ENCODE measurements at places on chromosomes 4 and X. TPM values are rescaled to one million over a fixed set of nuclear protein-coding genes. Genes with fewer than 3 reads are reported as not detected.

- DNase-seq, result no peak
Measured at GRCh38 chr4:158850371-158850770, 81.5 kb downstream of the FNIP2 start.

GRCh38 chrX:35025820-35026219 is 83.2 kb downstream of the FAM47B start:
- no peak for DNase-seq

- DNase-seq, result no peak
Measured at GRCh38 chr4:152817331-152817730, 37.6 kb downstream of the ARFIP1 start.

HTN1 gene
- total RNA-seq, result not detected

GRCh38 chr4:145734031-145734430 is 54.1 kb downstream of the C4orf51 start:
- no peak for DNase-seq

CDX4 gene
- not detected for total RNA-seq

- no peak for DNase-seq
Measured at GRCh38 chr4:145825255-145825654, 113.4 kb downstream of the ZNF827 start.

GRCh38 chr4:2141022-2141761 is 82.1 kb downstream of the NAT8L start:
- no peak for DNase-seq

- no peak for DNase-seq
Measured at GRCh38 chr4:42543126-42543525, 113.8 kb downstream of the ATP8A1 start.

DNA sequence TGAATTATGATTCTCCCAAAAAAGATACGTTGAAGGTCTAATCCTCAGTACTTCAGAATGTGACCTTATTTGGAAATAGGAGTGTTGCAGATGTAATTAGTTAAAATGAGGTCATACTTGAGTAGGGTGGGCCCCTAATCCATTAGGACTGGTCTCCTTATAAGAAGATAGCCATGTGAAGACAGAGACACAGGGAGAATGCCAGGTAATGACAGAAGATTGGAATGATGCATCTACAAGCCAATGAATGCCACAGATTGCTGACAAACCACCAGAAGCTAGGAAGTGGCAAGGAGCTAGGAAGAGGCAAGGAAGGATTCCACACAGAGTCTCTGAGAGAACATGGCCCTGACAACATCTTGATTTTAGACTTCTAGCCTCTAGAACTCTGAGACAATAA is 7.4 kb upstream of the RPS6KA3 start:
- DNase-seq, result no peak

DNA sequence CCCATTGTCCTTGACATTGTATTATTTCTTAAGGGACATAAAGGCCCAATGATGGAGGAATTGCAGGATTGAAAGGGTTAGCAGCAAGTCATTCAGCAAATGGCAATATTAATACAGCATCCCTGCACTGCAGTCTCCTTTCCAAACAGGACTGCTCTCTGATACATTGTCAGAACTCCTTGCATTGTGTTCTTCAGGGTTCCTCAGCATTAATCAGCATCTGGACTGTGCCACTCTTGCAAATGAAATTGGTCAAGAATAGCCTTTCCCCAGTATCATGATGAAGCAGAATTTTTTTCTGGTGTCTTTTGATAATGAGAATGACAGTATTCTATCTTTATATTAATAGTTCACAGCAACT is 272.6 kb upstream of the HAND2 start:
- no peak for DNase-seq

DNA sequence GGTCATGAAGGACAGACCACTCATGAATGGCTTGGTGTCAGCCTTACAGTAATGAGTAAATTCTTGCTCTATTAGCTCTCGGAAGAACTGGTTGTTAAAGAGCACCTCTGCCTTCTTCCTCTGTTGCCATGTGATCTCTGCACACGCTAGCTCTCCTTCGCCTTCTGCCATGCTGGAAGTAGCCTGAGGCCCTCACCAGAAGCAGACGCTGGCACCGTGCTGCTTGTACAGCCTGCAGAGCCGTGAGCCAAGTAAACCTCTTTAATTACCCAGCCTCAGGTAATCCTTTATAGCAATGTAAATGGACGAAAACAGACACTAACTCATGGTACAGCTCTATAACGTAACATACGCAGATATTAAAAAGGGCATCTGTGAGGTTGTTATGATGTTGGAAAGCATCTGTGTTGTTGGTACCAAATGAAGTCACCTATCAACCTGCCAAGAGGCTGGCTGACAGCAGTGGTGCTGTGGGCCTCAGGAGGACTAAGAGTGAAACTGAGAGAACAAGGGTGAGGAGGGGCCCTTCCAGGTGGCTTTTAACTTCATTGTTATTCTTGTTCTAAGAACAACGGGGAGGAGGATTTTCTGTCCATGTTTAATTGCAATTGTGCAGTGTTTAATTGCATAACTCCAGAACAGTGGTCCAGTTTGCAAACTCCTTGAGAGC is 69.2 kb downstream of the CRMP1 start:
- no peak for DNase-seq

DNA sequence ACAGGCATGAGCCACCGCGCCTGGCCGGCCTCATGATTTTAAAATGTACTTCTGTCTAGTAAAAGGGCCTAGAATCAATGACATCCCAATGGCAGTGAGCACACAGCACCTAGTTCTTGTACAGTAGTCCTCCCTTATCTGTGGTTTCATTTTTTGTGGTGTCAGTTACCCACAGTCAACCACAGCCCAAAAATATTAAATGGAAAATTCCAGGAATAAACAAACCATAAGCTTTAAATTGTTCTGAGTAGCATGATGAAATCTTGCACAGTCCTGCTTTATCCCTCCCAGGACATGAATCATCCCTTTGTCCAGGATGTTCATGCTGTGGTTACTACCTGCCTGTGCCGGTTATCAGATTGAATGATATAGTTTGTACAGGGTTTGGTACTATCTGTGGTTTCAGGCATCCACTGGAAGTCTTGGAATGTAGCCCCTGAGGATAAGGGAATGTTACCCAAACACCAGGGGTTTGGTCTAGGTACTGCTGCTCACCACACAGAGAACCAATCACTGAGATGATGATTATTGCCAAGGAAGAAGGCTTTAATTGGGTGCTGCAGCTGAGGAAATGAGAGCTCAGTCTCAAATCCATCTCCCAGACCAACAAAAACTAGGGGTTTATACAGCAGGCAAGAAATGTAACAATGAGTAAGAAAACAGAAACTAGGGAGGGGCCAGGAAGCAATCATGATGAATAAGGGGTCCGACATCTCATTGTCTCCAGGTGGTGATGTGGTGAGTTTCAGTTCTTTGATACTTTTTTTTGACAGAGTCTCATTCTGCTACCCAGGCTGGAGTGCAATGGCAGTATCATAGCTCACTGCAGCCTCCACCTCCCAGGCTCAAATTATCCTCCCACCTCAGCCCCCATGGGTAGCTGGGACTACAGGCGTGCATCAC is 16.2 kb upstream of the FHL1 start:
- DNase-seq, result no peak

GNRHR gene
- not detected for total RNA-seq

LINC00632 gene
- total RNA-seq, result 45.9 TPM

DNA sequence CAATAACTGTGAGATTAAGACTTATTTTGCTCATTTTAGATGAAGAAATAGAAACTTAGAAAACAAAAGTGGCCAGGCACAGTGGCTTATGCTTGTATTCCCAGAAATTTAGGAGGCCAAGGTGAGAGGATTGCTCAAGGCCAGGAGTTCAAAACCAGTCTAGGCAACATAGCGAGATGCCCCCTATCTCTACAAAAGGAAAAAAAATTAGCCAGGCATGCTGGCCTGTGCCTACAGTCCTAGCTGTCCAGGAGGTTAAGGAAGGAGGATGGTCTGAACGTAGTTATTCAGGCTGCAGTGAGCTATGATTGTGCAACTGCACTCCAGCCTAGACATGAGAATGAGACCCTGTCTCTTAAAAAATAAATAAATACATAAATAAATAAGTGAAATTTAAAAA is 28.0 kb downstream of the APELA start:
- DNase-seq, result no peak

GRCh38 chr4:5734853-5735252 is 23.9 kb downstream of the EVC start:
- DNase-seq, result no peak

CFP gene
- total RNA-seq, result 8.3 TPM

DNA sequence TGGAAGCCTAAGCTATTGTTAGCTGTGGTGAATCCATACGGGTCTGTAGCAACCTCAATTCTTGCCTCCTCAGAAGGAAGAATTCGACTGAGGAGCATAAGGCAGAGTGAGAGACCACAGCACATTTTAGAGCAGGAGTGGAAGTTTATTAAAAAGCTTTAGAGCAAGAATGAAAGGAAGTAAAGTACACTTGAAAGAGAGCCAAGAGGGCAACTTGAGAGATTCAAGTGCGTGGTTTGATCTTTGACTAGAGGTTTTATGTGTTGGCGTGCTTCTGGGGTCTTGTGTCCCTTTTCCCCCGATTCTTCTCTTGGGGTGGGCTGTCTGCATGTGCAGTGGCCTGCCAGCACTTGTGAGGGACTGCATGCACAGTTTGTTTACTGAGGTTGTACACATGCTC is 880.6 kb upstream of the INTU start:
- DNase-seq, result no peak

DNA sequence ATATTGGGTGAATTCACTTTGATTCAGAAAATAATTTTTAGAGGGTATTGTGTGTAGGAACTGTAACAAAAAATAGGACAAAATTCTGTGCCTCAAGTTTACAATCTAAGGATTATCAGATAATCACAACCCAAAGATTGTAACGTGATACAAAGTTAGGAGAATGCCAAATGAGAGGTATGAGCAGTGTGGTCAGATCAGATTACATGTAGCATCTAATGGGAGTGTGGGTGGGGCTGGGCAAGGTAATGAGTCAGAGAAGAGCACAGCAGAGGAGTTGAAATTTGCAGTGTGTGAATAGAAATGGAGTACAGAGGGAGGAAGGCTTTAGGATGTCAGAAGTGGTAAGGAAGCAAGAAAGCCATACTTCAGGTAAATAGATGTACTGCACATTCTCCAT is 103.4 kb upstream of the TEX13A start:
- no peak for DNase-seq

VMA21 gene
- total RNA-seq, result 38.5 TPM

DNA sequence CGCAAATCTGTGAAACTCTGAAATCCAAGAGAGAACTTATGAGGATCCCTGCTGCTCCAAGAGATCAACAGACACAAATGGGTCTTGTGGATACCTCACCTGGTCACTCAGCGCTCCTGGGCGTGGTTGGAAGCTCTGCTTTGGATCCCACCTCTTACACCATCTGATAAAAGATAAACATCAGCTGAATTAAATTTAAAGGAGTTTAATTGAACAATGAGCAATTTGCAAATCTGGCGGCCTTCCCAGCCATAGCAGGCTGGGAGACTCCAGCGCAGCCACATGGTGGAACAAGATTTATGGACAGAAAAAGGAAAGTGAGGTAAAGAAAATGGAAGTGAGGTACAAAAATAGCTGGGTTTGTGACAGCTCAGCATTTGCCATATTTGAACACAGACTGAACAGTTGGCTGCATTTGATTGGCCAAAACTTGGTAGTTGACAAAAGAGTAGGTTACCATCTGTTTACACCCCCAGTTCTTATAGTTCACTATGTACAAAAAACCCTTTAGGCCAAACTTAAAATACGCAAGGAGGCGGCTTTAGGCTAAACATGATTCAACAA is 437.3 kb upstream of the NDST3 start:
- DNase-seq, result no peak

HDX gene
- 5.9 TPM for total RNA-seq

P2RY8 gene
- total RNA-seq, result 6.6 TPM

DNA sequence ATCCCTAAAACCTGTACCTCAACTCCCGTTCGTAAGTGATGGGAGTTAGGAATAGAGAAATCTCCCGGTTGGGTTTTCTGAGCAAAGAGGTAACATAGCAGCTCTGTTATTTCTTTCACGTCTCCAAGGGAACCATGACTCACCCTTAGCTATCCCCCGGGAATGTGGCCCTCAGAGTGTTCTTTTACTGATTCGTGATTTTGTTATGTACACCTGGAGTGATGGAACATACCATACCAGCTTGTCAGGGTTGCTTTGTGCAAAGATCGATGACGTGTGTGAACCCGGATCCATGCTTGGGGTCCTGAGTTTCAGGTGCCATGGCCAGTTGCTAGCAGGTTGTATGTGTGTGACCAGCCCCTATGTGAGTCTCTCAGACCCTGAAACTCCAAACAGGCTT is 52.6 kb downstream of the HPRT1 start:
- no peak for DNase-seq

DNA sequence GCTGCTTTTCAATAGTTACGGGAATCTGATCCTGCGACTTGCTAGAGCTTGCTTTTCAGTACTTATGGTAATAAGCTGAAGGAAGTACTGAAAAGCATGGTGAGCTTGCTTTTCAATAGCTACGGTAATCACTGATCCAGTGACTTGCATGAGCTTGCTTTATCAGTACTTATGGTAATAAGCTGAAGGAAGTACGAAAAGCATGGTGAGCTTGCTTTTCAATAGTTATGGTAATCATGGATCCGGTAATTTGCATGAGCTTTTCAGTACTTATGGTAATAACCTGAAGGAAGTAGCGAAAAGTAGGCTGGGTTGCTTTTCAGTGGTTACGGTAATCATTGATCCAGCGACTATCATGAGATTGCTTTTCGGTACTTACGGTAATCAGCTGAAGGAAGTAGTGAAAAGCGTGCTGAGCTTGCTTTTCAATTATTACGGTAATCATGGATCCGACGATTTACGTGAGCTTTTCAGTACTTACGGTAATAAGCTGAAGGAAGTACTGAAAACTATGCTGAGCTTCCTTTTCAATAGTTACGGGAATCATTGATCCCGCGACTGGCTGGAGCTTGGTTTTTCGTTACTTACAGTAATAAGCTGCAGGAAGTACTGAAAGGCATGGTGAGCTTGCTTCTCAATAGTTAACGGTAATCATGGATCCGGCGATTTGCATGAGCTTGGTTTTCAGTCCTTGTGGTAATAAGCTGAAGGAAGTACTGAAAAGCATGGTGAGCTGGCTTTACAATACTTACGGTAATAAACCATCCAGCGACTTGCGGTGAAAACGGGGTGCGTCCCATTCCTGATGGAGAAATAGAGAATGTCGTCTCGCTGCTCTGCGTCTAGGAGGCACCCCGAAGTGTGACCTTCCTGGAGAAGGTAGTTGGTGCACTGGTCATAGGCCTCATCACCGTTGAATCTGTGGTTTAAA is 6.5 kb downstream of the CRLF2 start:
- no peak for DNase-seq
